ENCODE measurements at places on chromosomes 1 and 21.
A peak's percentile ranks its signal among the peaks of the same experiment; 100 is the strongest.

DNA sequence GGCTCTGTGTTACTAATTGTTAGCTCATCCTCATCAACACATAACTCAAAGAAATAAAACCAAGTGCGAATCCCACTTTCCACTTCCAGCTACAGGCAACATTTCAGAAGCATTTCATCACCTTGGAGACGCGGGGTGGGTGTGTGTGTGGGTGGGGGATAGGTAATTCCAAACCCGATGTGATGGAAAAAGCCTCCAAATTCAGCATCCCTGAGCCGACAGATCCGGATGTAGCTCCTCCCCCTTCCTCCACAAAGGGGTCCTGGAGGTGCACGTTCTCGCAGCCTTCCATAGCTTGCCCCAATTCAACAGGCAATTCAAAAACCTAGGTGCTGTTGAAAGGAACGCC, 486 bp downstream of the HSPA13 start:
- no peak for DNase-seq

DNA sequence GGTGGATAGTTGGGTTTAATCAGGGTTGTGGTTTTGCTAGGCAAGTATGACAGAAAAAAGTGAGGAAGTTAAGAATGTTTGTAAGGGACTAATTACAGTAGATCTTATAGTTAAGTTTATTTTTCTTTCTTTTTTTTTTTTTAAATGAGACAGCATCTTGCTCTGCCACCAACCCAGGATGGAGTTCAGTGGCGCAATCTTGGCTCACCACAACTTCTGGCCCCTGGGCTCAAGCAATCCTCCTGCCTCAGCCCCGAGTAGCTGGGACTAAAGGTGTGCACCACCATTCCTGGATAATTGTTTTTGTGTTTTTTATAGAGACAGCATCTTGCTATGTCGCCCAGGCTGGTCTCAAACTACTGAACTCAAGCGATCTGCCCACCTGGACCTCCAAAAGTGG, 41.7 kb downstream of the EYA3 start:
- DNase-seq = no peak

- no peak for DNase-seq
These were observed 647 bp downstream of the TSEN15 start for GRCh38 chr1:184052194-184052559.

DNA sequence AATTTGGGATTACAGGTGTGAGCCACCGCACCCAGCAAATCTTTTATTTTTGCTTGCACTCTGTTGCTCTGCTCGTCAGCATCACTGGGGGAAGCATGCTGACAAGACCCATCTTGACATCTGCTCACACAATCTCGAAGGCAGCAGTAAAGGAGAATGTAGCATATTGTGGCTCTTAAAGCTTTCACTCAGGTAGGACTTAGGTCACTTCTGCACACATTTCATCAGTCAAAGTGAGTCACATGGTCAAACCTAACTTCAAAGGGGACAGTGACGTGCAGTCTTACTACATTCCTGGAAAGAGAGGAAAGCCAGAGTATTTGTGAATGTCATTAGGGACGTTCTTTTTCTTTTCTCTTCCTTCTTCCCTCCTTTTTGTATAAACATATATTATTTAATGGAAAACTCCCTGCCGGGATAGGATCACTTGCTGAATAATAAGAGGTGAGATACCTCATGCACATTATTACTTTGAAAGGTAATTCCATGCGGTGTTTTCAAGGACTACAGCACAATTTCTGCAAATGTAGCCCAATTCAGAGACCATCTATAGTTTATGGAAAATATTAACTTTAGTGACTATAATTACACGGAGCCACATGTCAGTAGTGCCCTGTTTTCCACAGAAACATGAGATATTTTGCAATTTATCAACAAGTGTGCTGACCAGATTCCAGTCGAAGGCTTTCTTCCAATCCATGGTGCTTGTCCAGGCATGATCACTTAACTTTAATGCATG, 19.3 kb upstream of the ACBD6 start:
- no peak for DNase-seq

DNA sequence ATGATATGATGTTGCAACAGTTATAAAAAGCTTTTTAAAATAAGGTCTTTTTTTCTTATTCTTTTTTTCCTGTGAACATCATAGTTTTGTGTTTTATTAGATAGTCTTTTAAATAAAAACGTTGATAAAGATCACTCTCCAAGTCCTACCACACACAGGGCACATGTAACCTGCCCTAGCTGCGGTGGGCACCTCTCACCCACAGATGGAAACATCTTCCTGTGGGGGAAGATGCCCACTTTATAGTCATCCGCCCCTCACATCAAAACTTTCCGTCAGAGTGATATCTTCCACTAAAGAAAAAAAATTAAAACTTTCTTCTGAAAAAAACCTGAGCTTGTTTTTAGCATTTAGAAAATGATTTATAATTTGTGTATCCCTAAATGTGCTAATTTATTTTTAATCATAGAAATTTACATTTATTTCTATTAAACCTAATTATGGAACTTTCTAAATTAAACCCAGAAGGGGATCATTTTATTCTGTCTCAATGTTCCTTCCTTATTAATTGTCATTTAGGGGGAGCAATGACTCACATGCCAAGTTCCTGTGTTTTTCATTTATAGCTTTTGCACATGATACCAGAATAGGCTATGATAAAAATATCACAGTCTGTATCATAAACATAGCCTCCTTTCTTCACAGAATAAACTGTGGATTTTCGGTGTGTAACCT, 24.7 kb downstream of the TNFRSF9 start:
- DNase-seq = no peak

DNA sequence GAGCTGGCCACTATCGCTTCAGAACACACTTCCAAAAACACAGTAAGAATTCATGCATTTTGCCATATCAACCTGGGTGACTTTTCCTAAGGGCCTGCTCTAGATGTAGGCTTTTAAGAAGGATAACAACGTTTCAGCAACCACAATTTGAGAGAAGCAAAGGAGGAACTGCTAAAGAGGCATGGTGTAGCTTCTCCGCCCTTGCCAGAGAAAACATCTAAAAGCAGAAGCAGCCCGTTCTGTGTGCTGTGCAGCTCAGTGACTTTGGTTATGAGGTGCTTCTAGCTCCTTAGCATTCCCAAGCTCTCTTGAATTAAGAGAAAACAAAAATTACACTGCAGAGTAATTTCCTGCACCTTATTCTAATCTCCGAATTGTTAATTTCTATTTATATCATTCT, 2.7 kb downstream of the PER3 start:
- DNase-seq = no peak

DNA sequence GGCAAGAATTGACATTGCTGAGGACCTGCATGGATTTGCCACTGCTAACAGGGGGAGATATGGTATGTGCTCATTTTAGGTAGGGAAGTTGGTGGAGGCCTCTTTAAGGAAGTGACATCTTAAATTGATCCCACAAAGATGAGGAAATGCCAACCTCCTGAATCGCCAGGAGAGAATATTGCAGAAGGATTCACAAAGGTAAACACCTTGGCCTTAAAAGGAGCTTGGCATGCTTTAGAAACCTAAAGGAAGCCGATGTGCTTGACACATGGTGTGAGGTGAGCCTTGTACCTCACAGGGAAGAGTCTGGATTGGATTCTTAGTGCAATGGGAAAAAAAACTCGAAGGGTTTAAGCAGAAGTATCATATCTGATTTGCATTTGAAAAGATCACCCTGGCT, 470.5 kb upstream of the DAB1 start:
- DNase-seq = no peak

DNA sequence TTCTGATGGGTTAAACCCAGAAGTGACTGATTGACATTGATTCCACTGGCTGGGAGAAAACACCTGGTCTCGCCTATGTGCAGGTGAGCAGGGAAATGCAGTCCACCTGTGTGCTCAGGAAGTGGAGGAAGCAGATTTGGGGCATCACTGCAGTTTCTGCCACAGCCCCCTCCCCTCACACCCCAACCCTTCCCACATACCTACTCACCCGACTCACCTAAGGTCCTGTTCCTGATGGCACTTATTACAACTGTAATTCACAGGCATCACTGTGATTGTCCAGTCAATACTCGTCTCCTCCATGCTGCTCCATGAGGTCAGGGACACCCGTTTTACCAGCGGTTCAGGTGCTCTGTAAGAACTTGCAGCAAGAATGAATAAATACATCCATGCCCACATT, 68.5 kb downstream of the PCP4 start:
- DNase-seq = no peak

GRCh38 chr21:34553151-34553952, 41.3 kb upstream of the KCNE1 start:
- no peak for DNase-seq

GRCh38 chr1:215056584-215056983, 26.0 kb upstream of the KCNK2 start:
- no peak for DNase-seq

DNA sequence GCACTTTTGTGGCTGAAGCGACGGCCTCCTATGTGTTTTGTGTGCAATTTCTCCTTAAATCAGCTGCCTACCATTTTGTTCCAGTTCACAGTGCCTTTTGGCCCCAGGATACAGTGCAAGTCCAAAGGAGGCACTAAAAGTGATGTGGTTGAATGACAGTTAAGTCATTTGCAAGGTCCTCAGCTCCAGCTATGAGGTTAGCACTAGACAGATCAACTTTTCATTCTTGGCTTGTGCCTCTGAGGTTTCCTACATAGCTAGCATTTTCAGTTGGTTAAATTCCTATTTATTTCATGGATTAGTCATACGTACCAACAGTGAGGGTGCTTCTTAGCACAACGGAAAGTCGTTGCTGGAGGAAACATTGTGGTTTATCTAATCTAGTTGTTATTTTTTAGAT, 59.3 kb upstream of the NTPCR start:
- DNase-seq = no peak

- no peak for DNase-seq
These were observed 252.9 kb downstream of the DYRK1A start for GRCh38 chr21:37619464-37619974.

DNA sequence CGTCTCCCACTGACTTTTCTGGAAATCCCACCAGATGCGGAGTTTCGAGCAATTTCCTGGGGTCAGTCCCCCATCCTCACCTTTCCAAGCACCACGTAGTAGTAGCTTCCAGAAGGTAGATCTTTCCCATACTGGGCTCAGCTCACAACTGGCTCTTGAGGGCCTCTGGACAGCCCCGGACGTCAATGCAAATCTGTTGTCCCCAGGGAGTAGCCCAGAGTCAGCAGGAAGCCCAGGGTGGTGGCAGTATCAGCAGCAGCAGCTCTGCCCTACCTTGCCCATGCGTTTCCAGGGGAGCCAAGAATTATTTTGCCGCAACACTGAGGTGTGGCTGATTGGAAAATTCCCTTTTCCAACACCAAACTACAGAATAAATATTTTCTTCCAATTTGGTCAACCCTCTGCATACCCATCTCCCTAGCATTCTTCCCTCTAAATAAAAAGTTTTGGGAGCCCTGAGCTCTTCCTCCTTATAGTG, 70.3 kb downstream of the CD46 start:
- peak; percentile 73 for DNase-seq

GRCh38 chr1:42419126-42419821, 36.5 kb downstream of the ZMYND12 start:
- no peak for DNase-seq

DNA sequence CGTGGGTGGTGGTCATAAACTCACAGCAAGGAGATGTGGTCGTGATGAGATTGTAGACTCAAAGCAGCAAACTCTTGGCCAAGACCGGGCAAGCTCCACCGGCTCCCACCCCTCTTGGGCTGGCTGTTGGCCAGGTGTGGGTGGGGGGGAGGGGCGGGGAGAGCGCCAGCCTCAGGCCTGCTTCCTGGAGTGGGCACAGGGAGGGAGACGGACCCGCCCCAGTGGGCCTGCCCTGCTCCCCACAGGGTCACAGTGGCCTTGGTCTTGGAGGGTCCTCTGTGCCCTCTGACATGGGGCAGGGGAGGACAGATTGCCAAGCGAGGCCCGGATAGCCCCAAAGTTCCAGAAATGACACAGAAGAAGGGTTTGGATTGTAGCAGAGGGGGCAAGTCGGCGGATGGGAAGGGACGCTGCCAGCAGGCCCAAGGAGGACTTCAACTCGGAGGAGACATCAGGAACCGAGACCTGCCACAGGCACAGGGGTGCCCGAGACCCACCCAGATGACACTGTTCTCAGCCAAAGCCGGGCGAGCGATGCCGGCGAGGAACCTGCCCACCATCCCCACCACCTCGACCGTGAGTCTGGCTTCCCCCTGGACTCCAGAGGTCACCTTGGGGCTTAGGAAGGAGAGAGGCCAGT, 85.4 kb upstream of the ACTRT2 start:
- DNase-seq = no peak

DNA sequence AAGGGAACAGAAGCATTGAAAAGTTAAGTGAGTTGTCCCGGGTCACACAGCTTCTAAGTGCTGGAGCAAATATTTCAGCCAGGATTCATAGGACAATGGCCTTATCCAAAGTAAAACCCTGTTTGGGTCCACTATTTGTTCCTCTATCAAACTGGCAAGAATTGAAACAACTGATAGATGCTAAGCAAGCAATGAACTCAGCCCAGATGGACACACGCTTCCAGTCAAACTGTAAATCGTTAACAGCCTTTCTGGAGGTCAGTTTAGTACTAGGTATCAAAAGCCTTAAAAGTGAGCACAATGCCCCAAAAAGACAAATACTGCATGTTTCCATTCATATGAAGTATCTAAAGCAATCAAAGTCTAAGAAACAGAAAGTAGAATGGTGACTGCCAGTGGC, 779 bp upstream of the SVBP start:
- no peak for DNase-seq

- DNase-seq = no peak
These were observed 66.1 kb upstream of the CNN3 start for GRCh38 chr1:94992863-94993563.

DNA sequence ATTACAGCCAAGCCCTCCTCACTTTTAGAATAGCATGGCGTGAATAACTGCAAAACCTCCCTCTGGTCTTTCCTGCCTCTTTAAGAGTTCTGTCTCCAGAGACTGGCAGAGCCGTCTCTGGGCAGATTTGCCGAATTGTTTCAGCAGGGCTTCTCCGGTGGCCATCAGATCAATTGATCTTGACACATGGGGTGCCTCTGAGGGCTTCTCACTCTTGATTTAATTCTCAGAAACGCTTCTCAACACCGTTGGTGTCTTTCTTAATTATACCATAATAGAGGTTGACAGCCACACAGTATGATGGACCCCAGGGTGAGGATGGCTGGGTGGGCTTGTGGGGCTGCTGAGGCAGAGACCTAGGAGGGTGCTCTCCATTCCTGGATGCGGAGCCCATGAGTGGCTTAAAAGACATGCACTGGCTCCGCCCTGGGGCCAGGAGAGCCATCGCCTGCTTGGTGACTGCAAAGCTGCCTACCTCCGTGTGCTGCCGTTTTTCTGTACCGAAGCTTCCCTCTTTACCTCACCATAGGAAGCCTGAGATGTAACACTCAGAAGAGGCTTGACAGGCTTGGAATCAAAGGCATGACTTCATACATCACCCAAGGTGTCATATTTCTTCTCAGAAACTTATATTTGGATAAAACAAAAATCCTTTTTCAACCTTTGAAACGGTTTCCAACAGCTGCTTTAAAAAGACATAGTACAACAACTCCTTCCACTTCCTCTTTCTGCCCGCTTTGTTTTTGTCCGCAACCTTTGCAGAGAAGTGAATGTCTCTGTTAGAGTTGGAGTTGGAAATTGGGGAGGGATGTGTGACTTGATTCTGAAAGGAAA, 82.9 kb downstream of the GALNT2 start:
- no peak for DNase-seq

DNA sequence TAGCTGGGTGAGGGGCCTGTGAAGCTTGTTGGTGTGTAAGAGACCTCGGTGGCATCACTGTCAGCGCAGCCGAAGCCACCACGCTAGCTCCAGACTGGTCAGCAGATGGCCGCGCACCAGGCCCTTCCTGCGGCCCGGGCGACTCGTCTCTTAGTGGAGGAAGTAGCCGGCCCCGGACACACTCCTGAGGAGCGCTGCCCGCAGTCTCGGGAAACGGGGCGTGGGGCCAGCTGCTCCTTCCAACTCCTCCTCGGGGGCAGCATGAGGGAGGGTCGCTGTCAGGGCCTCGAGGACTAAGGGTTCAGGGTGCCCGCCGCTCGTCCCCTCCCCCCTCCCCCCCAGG, 20.4 kb downstream of the H3-3A start:
- DNase-seq = no peak
